ENCODE measurements at places on chromosomes 2 and 18.

- no peak for DNase-seq
These were observed 3.6 kb upstream of the PHLPP1 start for GRCh38 chr18:62711781-62712180.

GRCh38 chr18:59553273-59553870 is 143.9 kb downstream of the CCBE1 start:
- no peak for DNase-seq

GRCh38 chr2:237873421-237873831 is 14.0 kb downstream of the RAMP1 start:
- DNase-seq: no peak

- DNase-seq: no peak
These were observed 26.8 kb upstream of the ERCC3 start for GRCh38 chr2:127320586-127321275.

DNA sequence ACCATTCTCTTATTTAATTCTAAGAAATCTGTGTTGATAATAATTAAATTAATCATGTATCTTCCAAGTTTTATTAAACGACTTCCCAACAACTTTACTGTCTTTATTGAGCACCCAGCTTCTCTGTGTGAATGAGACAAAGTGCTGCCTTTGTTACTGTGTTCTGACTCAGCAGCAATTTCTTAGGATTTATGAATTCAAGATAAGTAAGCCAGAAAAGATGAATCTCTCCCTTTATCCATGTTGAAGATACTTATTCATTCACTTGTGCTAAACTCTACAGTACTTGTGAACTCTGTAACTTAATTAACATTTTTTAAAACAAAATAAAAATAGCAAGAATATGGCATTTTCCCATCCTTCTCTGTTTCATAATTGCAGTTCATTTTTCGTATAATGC is 1403.3 kb upstream of the DDX18 start:
- no peak for DNase-seq

DNA sequence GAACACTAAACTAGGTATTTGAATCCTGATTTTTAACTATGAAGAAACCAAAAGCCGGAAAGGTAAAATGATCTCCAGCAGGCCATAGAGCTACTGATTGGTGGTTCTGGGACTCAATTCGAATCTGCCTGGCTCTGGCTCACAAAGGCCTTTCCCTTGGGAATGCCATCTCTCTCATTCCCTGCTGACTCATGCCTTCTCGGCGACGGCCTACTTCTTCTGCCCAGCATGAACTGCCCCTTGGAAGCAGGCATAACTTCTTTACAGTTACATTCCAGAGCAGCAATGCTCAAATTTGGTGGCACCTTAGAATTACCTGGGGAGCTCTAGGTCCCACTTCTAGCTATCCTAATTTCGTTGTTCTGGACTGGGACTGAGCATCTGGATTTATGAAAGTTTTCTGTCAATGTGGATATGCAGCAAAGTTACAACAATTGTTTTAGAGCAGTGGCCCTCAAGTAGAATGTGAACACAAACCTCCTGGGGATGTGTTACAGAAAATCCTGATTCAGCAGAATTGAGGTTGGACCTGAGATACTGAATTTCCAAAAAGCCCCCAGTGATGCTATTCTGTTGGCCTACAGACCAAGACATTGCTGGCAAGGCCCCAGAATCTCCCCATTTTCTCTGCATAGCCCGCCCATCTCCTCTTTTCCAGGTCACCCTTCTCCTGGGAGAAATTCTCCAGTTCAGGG is 261.1 kb downstream of the CNTNAP5 start:
- DNase-seq: no peak

GRCh38 chr18:9961041-9961440 is 47.2 kb downstream of the VAPA start:
- DNase-seq: no peak

GRCh38 chr2:36528274-36528673 is 69.7 kb downstream of the FEZ2 start:
- DNase-seq: no peak

GRCh38 chr2:144539289-144539782 is 19.4 kb upstream of the ZEB2 start:
- DNase-seq: no peak

DNA sequence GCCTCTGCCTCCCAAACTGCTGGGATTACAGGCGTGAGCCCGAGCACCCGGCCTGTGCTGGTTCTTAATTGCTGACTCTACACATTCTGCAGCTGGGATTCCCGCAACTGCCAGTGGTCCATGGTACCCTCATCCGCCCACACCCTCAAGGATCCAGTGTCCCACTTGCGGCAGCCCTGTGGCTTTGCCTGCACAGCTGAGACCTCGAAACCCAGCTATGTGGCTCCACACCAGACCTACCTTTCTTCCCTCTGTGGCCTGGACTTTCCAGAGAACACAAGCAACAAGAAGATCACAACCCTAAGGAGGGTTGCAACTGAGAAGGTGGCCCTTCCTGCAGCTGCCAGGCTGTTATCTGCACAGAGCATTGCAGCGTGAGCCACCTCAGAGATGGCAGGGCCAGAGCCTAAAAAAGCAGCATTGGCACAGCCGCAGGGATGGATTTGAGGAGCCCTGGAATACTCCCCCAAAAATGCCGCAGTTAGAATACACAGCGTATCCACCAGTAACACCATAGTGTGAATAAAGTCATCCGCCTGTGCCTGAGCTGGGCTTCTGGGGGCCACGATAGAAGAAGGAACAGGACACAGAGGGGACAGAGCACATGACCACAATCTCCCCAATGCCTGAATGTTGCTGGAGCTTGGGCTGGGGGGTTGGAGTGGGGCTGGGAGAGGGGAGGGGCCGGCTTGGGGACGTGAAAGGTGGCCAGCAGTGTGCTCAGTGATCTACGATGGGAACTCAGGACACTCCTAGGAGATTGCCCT is 1.9 kb downstream of the GPR55 start:
- DNase-seq: no peak

GRCh38 chr2:218166791-218167190 is at the start of gene CXCR1:
CXCR1 (minus strand) TSS chr2:218166962; CDS start chr2:218165211, 1,751 bp downstream.
- no peak for DNase-seq

DNA sequence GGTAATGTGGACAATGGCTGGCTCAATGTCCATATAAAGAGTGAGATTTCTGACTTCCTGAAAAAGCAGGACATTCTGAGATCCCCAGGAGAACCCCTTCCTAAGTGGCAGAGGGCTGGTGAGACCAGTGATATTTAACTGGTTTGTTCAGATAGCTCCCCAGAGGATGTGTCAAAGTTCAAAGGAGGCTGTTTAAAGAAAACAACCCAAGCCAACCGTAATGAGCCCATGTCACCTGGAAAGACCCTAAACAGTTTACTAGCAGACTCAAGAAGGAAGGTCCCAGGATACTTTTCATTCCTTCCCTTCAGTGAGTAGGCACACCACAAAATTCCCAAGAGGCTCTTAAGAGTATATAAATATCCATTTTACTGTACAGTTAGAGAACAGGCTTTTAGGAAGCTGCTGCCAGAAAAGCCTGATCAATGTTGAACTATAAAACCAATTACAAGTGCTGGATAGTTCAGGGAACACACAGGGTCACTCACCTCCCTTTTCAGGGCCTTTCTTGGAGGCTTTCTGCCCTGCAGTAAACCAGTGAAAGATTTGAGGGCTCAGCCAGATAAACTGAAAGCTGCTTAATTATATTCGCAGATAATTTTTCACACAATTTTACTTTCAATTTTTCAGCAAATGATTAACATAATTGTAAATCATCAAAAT is 293.5 kb downstream of the ASXL3 start:
- DNase-seq: no peak

DNA sequence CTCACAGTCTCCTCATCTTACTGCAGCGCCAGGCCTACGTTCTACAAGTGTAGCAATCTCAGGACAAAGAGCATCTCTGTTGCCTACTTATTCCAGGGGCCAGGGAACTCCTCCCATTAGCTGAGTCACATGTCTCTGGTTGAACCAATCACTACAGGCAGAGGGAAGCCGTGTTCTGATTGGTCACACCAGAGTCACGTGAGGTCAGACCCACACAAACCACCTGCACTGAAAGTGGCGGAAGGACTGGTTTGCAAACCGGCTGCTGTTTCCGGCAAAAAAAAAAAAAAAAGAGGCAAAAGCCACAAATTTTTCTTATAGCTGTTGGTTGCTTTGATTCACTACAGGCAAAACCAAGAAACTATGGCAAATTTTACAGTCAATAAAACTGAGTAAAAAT is 21.9 kb upstream of the USP14 start:
- no peak for DNase-seq

GRCh38 chr2:100584816-100585215 is 22.0 kb downstream of the PDCL3 start:
- DNase-seq: no peak

DNA sequence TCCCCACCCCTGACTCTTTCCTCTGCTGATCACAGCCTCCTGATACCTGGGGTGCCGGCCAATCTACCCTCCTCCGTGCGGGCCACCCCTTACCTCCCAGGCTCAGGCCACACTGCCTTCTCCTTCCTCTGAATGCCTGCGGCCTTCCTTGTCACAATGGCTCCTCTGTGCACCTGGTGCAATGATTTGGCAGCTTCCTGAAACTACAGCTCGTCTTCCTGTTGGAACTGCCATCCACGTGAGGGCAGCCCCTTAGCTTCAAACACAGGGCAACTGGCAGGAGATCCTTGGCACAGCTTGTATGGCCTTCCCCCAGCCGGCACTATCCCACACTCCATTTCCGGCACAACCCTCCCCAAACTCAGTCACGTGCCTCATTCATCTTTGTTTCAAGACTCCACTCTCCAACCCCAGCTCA is 69.0 kb downstream of the STPG4 start:
- no peak for DNase-seq

DNA sequence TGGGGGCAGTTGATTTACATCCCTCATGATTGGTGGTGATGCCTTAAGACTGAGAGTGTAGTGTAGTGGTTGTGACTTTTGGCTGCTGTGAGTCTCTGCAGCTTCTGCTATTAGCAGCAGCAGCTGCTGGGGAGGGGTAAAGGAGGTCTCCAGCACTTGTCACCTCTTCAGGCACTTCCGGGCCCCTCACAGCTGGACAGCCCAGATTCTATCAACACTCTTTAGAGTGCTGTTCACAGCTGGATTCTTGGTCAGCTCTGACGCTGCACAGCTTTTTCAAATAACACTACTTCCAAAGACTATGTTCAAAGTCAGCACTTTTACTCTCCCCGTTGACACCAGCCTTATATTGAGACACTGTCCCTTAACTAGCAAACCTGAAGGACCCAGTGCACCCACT is 396.0 kb downstream of the MEIS1 start:
- no peak for DNase-seq

DNA sequence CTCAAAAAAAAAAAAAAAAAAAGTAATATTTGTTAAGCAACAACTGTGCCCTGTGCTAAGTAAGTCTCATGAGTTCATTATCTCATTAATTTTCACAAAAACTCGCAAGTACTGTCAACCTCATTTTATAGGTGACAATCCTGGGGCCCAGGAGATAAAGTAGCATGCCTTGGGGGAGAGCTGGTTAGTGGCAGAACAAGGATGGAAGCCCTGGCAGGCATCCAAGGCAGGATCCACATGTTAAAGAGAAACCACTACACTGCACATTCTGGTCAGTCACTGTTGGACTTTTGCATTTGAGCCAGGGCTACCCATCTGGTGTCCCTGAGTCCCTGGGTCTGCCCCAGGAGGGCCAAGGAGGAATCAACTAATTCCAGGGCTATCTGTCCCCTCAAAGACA is 54.6 kb downstream of the ZFP36L2 start:
- DNase-seq: no peak

DNA sequence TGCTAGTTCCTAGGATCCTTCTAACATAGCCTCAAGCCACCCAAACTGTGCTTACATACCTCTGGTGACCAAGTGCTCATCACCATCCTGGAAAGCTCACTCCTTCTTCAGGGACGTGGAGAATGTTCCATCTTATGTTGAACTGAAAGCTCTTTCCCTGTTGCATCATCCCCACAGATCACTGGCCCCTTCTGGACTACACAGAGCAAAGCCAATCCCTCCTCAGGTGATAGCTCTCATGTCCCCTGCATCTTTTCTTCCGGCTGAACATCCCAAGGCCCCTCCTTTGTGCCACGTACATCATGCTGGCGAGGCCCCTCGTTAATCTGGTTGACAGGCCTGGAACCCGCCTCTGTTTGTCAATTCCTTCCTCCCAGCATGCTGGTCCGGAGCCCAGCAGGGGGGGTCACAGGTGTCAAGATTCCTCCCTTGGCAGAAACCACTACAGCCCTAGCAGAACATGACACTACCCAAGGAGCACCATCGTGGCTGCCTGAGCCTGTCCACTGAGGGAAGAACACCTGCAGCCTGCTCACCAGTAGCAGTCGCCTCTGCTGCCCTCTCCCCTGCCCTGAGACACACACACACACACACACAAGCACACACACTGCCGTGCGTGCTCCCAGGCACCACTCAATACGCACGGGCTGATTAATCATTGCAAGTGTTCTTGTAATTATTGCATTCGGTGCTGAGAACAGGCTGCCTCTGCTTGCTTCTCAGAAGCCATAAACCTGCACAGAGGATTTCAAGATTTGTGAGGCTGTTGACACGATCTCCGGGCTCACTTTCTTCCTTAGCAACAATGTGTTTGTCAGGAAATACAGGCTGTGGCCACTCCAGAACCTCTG is 6.3 kb upstream of the KCNK3 start:
- peak; percentile 21 for DNase-seq

DNA sequence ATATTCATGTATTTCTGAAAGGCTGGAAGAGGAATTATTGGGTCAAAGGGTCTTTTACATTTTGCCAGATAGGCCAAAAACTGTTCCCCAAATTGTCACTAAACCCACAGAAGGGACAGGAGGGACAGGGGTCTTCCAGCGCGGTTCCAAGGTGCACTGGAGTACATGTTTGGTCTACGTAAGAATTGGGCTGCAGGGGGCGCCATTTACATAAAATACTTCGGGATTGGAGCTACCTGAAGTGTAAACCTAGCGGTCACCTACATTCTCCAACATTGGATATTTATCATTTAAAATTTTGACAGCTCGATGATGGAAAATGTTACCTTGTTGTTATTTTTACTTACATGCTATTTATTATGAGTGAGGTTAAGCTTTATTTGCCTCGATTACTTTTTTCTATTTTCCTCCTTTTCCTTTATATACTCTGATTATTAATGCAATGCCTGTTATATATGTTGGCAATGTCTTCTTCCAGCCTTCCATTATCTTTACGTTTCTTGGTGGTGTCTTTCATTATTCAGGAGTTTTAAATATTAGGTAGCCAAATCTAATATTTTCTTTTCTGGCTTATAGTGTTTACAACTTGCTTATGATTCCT is 43.0 kb upstream of the RAB6C start:
- peak; percentile 28 for DNase-seq

DNA sequence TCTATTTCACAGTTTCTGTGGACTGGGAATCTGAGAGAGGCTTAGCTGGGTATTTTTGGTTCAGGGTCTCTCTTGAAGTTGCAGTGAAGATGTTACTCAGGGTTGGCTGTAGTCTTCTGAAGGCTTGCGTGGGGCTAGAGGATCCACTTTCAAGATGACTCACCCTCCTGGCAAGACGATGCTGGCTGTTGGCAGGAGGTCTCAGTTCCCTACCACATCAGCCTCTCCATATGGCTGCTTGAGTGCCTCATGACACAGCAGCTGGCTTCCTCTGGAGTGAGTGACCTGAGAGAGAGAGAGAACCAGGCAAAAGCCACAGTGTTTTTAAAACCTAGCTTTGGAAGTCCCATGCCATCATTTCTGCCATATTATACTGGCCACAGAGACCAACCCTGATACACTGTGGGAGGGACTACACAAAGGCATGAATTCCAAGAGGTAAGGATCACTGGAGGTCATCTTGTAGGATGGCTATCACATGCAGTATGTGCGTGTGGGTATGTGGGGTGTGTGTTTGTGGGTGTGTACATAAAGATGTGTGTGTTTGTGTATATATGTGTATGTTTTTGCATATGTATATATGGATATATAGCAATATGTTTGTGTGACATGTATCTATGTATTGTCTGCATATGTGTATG is 25.1 kb downstream of the DNPEP start:
- DNase-seq: peak; percentile 87
